ENCODE measurements at places on chromosomes 6 and 20.

GRCh38 chr6:41970436-41970846, 28.8 kb upstream of the CCND3 start:
- peak; percentile 21 for DNase-seq

GRCh38 chr6:1363729-1364572, 25.4 kb upstream of the FOXF2 start:
- no peak for DNase-seq

DNA sequence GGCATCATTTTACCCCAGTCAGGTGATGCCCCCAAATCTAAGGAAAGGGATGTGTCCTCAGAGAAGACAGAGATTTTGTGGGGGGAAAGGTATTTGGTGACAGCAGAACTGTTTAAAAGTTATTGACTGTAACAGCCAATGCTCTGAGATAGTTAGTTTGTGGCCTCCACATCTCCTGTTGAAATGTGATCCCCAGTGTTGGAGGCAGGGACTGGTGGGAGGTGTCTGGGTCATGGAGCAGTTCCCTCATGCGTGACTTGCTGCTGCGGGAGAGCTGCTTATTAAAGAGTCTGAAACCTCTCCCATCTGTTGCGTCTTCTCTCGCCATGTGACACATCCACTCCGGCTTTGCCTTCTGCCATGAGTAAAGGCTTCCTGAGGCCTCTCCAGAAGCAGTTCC, 282.8 kb upstream of the FOXQ1 start:
- no peak for DNase-seq

- DNase-seq: no peak
Measured at GRCh38 chr20:11917663-11918062, at the start of gene BTBD3. Gene BTBD3, plus strand, starts transcription at chr20:11917893. Its CDS starts 383 bp downstream, at chr20:11918276.

DNA sequence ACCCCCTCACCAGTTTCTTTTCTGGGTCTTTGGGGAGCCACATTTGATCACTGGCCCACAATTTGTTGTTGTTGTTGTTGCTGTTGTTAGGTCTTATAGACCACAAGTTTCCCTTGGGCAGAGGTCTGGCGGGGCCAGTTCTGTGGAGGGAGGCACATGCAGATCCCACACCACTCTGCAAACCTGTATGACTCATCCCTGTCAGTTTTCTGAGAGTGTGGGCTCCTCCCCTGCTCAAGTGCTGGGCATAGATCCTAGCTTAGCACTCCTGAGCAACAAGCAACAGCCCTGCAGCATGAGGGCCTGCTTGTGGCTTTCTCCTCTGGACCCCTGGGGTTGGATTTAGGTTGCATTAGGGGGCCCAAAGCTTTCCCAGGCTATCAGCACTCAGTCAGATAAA, 411.1 kb upstream of the HTR1E start:
- DNase-seq: no peak

GRCh38 chr20:38108986-38109541, 56.0 kb downstream of the TGM2 start:
- DNase-seq: no peak
